ENCODE measurements at places on chromosomes 13 and 19.

DNA sequence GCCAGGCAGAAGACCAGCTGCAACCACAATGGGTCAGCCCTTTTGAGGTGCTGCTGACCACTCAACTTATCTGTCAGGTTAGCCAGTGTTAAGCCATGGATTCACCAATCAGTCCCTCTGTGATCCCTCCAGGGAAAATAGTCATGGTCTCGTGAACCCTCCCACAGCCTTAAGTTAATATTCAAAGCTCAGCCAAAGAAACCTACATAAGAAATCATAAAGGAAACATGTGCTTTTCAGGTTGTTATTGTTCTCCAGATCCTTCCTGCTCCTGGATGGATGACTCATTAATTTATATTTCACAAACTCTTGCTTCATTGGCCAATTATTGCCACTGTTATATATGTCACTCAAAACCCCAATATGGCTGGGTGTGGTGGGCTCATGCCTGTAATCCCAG lies 161.9 kb downstream of the B3GLCT start:
- no peak for DNase-seq

- DNase-seq = no peak
Observed at GRCh38 chr19:16825312-16826052, 3.7 kb upstream of the SIN3B start.

GRCh38 chr19:49497047-49497788 lies 984 bp downstream of the RPS11 start:
- no peak for DNase-seq

GRCh38 chr19:30755581-30755980 lies 383.4 kb downstream of the ZNF536 start:
- no peak for DNase-seq

GRCh38 chr19:37770985-37771384 lies 8.4 kb downstream of the ZNF573 start:
- no peak for DNase-seq

- DNase-seq = peak; percentile 58
Observed at GRCh38 chr19:18831524-18832305, at the start of gene UPF1. UPF1 (plus strand) TSS chr19:18831959; CDS start chr19:18832210, 251 bp downstream.

DNA sequence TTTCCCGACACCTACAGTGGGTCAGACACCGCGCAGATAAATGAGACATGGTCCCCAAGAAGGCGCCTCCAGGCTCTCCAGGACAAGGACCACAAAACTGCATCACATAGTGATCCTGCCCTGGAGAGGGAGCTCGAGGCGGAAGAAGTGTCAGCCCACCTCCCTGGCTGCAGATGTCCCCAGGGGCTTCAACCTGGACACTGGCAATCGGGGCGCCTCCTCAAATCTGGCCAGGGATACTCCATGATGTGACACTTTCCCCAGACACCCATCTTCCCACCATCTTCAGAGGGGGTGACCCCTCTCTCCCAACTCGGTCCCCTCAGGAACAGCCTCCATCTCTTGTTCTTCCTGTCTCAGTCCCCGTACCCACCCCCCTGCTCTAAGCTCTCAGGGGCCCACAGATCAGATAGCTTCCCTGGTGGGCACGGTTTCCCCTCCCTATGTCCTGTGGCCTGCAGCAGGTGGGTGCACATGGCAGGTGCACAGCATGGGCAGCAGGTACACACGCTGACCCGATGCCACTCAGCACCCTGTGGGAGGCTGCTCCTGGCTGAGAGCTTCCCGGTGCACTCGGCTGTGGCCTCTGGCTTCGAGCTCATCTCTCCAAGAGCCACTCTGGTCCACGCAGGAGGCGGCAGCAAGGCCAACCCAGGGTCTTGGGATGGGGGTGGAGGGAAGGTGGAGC lies 61.2 kb downstream of the PEPD start:
- no peak for DNase-seq

DNA sequence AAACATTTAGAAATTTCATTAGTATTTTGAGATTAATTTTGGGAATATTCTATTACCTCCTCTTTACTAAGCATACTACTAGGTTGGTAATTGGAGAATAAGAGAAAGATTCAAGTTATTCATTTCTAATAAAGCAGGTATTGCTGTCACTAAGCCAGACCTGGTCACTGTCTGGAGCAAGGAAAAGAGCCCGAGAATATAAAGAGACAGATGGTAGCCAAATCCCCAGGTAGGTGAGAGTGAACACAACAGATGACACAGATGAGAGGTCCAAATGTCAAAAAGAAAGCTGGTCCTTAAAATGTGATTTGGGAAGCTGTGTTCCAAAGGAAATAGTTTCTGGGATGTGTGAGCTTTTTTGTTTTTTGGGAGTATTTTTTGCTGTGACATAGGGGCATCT lies 128.6 kb downstream of the ZNF100 start:
- no peak for DNase-seq

GRCh38 chr19:54616821-54617560 lies 13.3 kb upstream of the LILRB1 start:
- DNase-seq = no peak

DNA sequence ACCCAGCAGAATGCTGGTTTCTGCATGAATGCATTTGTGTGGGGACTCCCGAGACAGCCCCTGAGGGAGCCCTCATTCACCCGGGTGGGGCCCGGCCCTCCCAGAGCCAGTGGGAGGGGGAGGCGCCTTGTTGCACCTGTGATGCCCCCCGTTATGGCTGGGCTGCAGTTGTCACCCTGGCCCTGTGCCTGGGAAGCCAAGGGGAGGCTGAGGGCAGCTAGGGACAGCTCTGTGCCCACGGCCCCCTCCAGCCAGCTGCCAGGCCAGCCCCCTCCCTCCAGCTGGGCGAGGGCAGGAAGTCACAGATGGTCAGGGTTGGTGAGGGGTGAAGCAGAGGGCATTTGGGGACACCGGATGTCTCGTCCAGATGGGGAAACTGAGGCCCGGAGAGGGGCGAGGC lies 26.1 kb downstream of the NFIC start:
- DNase-seq = no peak

DNA sequence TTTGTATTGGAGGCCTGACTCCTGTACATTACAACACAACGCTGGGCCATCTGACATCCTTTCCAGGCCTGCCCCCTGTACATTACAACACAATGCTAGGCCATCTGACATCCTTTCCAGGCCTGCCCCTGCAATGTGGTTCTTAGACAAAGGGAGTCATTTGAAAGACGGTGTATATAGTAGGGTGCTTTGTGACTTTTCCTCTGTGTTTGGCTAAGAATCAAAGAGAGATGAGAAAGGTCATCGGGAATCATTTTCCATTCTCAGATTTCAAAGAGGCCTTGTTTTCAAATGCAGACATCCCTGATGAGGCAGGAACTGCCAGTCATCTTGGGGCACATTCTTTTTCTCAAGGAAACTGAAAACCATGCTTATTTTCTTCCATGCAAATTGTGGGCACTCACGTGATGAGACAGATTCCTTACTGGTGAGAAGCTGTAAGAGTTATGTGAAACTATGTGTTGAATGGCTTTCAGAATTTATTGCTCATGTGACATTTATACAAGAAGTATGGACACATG lies 551.6 kb downstream of the MYO16 start:
- DNase-seq = no peak

All from NCI-H1436 treated with DMSO at 0.1 percent for 48 hours (cell line).